Omental fat pad (tissue), 4 donors: ENCODE measurements at places on chromosomes 6 and 20. TPM values are rescaled to one million over a fixed set of nuclear protein-coding genes. Genes with fewer than 3 reads are reported as not detected.

DNA sequence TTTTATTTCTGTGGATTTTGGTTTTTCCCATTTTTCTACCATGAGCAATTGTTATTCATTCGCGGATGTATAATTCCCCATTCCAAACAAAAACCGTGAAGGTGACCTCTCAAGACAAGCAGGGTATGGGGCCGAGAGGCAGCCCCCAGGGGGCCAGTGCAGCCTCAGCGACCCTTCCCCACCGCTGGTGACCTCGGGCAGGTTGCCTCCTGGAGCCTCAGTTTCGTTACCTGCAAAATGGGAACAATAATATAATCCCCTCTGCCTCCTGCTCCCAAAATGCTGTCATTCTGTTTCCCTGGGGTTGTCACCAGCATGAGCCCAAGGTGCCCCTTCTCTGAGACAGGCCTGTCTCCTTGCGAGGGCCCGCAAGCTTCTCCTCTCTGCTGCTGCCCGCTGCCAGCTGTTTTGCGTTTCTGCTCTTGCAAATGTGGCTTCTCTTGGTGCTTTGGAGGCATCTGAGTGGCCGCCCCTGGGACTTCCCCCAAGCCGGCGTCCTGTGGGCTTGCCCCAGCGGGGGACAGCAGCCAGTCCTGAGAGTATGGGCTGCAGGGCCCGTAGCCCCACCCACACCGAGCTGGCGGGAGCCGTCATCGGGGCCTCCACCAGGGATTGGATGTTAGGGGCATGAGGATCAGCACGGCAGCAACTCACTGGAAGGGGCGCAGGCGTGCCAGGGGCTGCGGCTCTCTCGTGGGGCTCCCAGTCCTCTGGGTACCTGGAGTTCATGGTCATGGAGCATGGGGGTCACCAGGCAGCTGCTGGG lies 161.9 kb downstream of the TAF4 start:
- no peak for DNase-seq

DNA sequence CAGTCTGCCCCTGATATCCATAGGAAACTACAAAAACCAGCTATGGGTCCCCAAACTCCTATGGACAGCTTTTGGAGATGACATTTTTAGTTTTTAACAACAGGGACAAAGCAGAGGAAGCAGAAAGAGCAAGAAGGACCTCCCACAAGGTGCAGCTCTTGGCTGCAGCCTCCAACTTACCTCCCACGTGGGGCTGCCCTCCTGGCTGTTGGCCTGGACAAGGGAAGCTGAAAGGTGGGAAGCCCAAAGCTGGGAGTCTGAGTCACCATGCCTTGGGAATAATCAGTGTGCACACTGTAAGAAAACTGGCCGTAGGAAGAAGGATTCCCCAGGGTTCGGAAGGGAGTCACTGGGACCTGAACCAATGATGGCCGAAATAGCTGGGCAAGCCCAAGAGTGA lies 51.8 kb upstream of the PAX1 start:
- no peak for DNase-seq

GRCh38 chr6:45607798-45608197 lies 230.1 kb upstream of the SUPT3H start:
- DNase-seq: no peak

- DNase-seq: no peak
Measured at GRCh38 chr6:160832422-160832821, 130.4 kb downstream of the PLG start.

DNA sequence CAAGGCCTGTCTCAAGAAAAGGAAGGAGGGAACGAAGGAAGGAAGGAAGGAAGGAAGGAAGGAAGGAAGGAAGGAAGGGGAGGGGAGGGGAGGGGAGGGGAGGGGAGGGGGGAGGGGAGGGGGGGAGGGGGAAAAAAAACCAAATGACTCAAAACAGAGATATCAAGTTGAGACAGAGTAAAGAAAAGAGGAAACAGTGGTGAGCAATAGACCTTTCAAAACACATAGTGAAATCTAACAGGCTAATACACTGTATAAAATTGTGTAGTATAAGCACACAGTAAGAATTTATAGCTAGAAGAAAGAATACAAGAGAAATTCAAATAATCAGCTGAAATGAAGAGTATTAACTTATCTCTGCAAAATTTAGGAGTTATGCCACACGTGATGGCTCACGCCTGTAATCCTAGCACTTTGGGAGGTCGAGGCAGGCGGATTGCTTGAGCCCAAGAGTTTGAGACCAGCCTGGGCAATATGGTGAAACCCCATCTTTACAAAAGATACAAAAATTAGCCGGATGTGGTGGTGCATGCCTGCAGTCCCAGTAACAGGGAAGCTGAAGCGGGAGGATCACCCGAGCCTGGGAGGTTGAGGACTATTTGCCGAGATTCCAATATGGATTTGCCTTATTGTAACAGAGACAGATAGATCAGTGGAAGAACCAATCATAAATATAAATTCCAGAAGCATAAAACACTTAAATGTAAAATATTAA lies 123.2 kb downstream of the PRND start:
- no peak for DNase-seq

DNA sequence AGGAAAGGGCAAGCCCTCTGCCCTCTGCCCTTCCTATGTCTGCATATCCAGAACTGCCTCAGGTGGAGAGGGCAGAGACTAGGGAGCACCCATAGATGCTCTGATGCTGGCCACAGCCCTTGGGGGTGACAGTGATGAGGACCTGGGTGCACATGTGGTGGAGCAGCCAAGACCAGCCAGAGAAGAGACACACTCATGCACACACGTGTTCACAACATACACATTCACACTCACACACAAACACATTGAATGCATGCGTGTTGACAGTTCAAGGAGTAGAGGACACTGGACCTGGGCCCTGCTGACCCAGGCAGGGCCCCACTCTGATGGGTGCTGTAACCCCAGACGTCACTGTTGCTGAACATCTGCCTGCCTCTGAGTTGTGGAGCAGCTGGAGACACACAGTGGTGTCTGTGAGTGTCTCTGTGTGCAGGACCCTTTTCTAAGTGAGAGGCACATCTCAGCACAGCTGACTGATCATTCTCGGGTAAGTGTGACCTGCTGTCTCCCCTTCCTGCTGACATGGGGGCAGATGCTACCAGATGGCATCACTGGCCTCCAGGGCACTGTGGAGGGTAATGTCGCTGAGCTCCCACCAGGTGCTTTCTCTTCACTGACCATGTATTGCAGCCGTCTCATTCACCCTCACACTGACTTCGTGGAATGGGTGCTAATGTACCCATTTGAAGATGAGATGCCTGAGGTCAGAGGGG lies 30.1 kb upstream of the MAS1L start:
- no peak for DNase-seq

DNA sequence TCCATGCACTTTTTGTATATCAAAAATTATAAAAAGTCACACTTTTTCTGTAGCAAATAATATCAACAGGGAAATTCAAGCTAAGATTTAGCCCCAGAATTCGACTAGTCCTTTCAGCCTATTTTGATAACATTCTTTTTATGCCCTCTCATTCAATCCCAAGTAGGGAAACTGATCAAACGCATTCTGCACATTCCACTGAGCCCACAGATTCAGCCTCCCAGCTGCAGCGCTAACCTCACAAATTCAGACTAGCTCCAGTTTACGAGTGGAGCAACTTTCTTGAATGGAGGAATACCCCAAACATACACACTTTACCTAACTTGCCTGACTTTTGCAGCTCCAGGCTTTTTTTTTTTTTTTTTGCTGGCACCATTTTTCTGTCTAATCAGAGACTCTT lies 70.3 kb upstream of the HEY2 start:
- DNase-seq: no peak

GRCh38 chr20:12821249-12821648 lies 187.5 kb upstream of the SPTLC3 start:
- DNase-seq: no peak

GRCh38 chr20:19096843-19097242 lies 115.6 kb upstream of the SLC24A3 start:
- DNase-seq: no peak

GRCh38 chr6:11428371-11428770 lies 109.2 kb upstream of the TMEM170B start:
- no peak for DNase-seq

DNA sequence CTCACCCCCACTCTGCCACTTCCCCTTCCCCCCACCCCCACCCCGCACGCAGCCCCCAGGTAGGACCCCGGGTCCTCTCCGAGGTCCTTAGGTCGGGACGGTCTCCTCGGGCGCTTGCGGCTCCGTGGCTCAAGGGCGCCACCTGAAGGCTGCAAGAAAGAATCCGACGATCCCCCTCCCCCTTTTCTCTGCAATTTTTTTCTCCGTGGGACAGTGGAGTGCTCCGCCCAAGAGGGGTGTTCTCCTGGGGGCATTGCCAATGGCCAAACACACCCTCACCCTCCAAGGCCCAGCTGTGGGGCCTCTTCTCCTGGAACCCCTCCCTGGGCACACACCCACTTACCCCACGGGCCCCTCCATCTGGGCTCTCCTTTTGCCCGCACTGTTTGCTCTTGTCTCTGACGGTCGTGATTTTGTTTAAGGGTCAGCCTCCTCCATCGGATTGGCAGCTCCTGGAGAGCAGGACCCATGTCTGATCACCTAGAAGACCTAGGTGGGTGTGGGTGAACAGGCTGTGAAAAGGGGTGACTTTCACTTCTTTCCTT lies 1.1 kb upstream of the TMEM74B start:
- DNase-seq: no peak

ABRACL gene
- 6.1 TPM for total RNA-seq

CST7 gene
- total RNA-seq: 16.7 TPM

CUL7 gene
- 12.1 TPM for total RNA-seq

GGTLC1 gene
- not detected for total RNA-seq

AIG1 gene
- 47.3 TPM for total RNA-seq

PLCB1 gene
- 47.4 TPM for total RNA-seq

PCK1 gene
- total RNA-seq: 386 TPM

MAK gene
- 1.3 TPM for total RNA-seq

TFEB gene
- total RNA-seq: 24.4 TPM

TFAP2A gene
- total RNA-seq: not detected
